ENCODE measurements at places on chromosomes 1 and 21.

DNA sequence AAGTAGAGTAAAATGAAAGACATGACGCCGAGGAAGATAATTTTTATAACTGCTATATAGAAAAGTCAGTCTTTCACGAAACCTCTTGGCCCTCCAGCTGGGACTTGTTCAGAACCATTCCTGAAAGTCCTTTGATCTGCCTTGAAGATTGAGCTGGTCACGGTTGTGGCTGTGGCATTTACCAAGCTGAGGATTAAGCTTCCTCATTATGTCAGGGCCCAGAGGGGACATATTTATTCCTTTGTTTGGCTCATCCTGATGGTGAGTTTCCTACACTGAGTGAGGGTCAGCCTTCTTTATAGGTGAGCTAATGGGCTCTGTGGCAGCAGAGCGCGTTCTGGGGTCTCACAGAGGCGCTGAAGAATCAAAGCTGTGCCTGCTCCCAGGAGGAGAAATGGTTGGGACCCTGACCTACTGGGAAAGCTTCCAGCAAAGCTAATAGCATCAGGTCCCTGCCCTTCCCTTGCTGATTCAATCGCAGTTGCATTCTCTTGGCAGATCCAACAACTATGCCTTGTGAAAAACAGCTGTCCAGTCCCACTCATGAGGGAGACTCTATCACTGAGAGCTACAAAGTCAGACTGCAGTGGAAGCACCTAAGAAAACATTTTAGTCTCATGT lies 43.2 kb upstream of the PBX1 start:
- DNase-seq: no peak

DNA sequence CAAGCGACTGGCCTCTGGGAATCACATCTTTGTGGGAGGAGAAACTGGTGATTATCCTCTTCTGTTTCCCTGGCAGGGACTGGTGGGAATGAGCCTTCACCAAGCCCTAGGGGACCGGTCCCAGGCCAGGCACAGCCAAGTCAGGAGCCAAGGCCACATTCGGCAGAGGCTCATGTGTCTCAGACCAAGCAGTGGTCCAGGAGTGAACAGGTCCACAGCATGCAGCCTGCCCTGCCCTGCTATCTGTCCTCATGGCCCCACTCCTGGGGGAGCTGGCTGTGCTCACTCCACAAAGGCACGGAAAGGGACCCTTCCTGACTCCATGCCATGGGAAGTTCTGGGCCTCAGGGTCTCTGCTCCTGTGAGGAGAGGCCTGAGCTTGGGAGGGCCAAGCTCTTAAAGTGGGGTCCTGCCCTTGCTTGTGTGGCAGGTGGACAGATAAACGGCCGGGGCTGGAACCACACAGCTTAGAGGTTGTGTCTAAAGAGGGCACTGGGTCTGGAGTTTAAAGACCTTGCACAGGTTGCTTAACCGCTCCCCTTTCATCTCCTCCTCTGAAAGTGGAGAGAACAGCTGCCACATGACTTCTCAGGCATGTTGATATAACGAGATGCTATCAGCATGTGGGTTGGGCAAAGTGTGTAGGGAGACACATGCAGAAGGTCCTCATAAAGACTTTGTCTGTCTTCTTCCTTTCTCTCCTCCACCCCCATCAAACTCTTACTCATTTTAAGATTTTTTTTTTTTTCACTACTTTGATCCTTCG lies 57.5 kb downstream of the CASQ2 start:
- no peak for DNase-seq

DNA sequence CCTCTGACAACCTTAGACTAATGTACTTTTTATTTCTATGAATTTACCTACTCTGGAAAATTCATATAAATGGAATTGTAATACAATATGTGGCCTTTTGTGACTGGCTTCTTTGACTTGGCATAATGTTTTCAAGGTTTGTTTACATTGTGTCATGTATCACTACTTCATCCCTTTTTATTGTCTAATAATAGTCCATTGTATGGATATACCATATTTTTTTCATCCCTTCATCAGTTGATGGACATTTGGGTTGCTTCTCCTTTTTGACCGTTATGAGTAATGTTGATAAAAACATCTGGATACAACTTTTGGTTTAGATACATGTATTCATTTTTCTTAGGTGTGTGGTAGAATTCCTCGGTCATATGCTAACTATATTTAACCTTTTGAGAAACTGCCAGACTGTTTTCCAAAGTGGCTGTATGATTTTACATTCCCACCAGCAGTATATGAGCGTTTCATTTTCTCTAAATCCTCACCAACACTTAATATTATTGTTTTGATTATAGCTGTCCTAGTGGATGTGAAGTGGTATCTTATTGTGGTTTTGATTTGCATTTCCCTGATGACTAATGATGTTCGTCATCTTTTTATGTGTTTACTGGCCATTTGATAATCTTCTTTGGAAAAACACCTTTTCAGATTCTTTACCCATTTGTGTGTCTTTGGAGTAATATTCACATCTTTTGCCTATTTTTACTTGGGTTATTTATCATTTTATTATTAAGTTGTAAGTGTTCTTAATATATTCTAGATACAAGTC lies 3.5 kb downstream of the RO60 start:
- no peak for DNase-seq

DNA sequence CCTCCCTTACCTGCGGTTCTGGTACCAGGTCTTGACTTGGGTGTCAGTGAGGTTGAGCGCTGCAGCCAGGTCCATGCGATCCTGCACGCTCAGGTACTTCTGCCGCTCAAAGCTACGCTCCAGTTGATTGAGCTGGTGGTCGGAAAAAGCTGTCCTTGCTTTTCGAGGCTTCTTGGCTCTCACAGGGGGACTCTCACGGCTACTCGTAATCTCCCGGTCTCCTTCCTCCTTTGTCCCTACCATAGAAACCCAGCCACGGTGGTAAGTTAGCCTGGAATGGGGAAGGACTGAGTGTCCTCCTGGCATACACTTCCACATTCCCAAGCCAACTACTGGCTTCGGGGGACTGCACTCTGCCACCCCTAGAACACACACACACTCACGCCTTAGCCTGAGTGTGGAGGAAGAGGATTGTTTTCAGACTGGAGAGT lies 2.6 kb downstream of the BARHL2 start:
- no peak for DNase-seq

DNA sequence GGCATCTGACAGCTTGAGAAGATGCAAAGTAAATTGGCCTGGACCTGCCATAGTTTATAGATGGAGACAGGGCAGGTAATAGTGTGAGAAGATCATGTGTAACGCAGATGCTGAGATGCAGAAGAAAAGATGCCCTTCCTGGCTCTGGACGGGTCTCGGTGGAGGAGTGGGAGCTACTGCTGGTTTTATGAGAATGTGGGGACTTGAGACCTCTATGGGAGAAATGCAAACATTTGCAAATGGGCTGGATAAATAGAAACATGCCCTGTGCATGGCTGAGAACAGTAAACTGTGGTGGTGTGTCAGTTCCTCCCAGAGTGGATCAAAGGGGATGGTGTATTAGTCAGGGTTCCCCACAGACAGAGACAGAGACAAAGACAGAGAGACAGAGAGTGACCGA lies 21.9 kb downstream of the UBASH3A start:
- DNase-seq: no peak

DNA sequence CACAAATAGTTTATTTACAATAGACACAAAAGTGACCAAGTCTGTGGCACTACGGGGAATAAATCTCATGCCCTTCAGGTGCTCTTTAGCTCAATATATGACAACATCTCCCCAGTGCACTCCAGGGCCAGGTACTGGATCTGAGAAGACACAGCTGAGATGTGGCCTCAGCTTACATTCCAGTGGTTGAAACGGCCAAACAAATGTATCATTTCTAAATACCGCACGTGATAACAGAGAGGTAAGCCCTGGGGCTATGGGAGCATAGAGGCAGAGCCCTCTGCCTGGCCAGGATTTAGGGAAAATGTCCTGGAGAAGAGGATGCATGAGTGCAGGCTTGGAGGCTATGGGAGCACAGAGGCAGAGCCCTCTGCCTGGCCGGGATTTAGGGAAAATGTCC lies 630.5 kb downstream of the SMYD3 start:
- no peak for DNase-seq

- DNase-seq: no peak
Observed at GRCh38 chr1:236829085-236829484, 34.0 kb downstream of the MTR start.

- no peak for DNase-seq
Observed at GRCh38 chr1:938088-938683, 14.5 kb downstream of the SAMD11 start.

DNA sequence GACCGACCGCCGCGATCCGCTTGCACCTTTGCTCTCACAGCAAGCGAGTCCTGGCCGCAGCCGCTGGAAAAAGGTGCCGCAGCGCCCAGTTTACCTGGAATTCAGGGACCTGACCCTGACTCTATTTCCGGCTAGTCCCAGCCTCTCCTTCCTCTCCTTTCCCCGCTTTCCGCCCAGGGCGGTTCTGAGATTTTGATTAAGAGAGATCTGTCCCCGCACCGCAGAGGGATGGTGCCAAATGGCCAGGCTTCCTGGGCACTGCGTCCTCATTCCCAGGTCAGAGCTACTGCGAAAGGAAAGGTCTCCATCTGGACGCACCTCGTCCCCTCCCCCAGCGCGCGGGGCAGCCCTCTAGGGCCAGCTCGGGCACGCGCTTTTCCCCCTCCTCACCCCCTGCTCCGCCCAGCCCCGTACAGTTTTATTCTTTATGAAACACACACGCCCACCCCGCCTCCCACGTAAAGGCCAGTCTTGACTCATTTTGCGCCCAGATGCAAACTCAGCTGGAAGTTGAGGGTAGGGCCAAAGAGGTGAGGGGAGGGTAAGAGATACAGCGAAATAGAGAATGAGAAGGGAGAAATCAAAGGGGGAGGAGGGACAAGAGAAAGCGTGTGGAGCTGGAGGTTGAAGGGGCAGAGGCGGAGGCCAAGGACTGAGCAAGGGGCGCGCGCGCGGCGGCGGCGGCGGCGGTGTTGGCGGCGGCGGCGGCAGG lies 411.8 kb upstream of the ESRRG start:
- DNase-seq: no peak

- no peak for DNase-seq
Observed at GRCh38 chr1:22870201-22870871, 102.3 kb downstream of the LACTBL1 start.

DNA sequence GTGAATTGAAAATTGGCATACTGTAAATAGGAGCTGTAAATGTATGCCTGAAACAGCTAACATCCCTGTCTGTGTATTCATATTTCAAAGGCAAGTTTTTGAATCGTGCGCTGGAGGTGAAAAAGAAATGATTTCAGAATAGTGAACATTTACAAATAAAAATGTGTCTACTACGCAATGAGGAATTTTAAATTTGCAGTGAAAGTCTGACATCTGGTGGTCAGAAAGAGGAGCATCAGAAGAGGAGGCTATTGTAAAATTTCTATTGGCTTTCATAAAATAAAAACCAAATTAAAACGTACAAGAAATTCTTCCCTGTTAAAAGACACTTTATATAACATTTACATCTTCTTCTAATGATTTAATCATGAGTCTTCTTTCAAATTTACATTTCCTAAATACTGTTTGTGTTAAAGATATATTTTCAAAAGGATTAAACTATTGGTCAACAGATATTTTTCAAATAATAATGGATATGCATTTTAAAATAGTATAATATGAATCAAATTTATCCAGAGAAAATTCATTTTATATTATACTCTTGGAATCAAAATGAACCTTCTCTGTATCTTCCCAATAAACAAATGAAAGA lies 113.7 kb upstream of the RRP15 start:
- DNase-seq: no peak

- DNase-seq: no peak
Observed at GRCh38 chr1:224635356-224635755, 19.2 kb downstream of the CNIH3 start.

GRCh38 chr1:197356723-197357533 lies 88.9 kb downstream of the CRB1 start:
- no peak for DNase-seq

DNA sequence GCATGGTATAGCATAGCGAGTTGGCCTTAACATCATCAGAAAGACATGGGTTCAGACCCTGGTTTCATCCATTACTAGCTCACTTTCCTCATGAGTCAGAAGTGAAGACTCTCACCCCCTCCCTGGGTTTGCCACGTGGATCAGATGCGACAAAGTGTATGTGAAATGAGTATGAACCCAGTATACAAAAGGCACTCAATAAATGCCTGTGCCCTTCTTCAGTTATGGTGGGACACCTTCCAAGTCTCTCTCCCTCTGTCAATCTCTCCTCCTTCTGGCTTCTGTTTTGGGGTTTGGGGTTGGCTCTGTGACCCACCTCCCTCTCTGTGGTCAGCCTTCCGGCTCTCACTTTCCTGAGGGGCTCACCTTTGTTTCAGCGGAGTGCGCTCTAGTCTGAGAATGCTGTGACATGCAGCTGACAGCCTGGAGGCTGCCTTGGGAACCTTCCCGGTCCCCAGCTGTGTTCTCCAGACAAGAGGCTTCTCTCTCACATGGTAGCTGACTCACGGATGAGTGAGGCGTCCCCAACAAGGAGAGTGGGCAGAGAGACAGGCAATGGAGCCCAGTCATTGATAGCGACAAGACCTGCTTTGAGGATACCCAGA lies 155.0 kb upstream of the EDN2 start:
- DNase-seq: peak; percentile 66

DNA sequence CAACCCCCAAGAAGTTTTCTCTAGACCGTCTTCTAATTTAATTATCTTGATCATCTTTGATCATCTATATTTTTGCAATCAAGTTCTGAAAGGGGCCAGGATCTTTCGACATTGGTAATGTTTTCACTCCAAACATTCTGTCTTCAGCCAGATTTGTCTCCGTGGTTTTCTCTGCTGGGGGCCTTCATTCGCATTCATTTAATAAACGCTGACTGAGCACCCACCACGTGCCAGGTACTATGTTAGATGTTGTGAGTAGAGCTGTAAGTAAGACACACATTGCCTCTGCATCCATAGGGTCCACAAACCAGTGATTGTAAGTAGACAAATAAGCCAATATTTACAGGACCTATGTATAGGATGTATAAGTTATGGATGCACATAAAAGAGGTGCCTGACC lies 134.5 kb upstream of the MROH9 start:
- DNase-seq: no peak

- DNase-seq: no peak
Observed at GRCh38 chr1:232620356-232620969, 9.5 kb downstream of the SIPA1L2 start.

DNA sequence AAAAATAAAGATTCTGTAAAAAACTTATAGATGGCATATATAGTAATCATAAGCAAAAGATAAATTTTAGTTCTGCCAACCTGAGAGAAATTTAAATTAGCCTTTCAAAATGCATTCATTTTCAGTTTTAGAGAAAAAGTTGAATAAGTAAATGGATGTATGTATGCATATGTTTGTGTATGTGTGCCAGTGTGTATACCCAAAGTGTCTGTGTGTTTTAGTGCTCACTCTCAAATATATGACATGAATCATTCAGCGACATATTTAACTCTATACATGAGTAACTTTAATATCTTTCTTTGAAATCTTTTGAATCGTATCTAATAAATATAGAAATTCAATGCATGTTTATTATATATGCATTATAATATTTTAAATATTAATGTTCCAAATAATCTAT lies 274.5 kb downstream of the SRGAP2C start:
- DNase-seq: no peak

- DNase-seq: no peak
Observed at GRCh38 chr1:237098541-237098940, 56.6 kb downstream of the RYR2 start.

- no peak for DNase-seq
Observed at GRCh38 chr21:42263591-42264131, 44.7 kb downstream of the ABCG1 start.
